ENCODE measurements at places on chromosomes 16 and 17.

- DNase-seq, result no peak
These were observed 55.6 kb upstream of the CIBAR2 start for GRCh38 chr16:85167589-85168537.

DNA sequence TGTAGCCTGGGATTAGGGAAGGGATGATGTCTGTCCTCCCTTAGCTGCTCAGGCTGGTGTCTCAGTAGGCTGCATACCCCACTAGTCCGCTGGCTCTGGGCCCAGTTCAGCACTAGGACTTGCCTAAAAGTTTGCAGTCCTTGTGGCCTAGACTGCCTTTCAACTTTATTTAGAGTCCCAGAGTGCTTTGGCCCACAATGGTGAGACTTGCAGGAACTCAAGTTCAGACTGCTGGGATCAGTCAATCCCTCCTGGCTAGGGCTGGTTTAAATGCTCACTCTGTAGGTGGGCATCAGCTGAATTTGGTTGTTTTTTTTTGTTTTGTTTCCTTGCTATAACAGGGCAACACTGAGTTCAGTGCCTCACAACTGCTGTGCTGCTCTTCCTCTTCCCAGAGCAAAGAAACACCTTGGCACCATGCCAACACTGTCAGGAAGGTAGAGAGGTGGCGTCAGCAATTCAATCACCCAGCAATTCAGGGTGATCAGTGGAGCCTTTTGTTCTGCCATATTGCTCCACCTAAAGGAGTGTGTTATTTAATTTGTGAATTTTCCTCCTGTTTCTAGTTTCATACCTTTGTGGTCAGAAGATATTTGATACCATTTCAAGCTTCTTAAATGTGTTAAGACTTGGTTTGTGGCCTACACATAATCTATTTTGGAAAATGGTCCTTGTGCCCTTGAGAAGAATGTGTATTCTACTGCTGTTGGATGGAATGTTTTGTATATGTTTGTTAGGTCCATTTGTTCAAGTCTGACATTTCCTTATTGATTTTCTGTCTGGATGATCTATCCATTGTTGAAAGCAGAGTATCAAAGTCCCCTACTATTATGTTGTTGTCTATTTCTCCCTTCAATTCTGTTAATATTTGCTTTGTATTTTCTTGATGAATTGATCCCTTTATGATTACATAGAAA lies 284.0 kb upstream of the PMFBP1 start:
- DNase-seq, result no peak

GRCh38 chr17:72580321-72581127 lies 459.7 kb downstream of the SOX9 start:
- no peak for DNase-seq

GRCh38 chr17:58326609-58327362 lies 1.8 kb downstream of the TSPOAP1 start:
- DNase-seq, result no peak

DNA sequence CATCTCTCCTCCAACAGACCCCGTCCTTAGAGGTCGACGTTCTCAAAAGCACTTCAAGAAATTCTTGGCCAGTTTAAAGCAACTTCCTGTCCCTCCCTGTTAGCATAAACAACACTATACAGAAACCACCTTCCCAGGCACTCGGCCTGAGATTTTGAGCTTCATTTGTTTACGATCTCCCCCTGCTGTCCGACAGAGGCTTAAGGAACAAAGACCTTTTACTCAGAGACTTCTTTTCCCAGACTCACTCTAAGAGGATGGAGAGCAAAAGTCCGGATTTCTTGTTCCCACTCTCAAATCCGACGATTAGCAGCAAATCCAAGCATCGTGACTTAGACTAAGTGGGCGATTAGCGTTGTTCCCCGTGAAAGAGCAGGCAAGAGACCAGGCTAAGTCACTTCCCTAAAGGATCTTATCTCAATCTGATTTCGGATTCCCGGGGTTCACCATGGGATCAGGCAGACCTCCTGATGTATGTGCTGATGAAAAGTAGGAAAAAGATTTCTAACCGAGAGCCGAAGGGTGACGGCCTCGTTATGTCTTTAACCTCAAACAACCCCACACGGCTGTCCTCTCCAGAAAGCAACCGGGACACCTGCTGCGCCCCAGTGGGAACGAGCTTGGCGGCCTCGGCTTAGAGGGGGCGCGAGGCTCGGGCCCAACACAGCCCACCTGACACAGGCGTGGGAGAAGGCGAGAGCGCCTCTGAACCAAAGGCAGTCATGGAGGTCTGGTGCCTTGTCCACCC lies 598 bp downstream of the INPP5K start:
- peak; percentile 65 for DNase-seq

DNA sequence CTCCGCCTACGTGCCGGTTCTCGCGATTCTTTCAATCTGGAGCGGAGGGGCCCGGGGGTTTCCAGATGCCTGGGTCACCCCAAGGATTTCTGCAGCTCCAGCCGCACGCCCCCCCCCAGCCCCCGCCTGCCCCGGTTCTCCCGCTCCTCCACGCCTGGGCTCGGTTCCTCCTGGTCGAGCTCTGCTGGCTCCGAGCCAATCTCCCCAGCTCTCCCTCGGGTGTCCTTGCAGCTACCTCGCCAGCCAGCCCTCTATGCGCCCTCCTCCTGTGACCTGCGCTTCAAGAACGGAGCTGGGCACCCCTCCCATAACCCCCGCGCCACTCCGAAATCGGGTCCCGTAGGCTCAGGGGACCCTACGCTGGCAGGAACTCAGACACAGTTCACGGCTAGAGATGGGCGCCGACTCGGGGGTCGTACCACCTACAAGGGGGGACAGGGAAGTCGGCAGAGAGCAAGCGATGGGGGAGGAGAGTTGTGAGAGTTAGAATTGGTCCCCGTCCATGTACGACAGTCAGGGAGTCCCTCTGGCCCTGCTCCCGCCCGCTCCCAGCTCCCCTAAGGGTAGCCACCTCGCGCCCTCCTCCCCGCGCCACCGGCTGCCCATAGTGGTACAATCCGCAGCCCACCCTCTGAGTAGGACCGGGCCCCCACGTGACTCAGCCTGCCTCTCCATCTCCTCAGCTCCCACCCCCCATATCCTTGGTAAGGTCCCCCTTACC lies 961 bp downstream of the FGF11 start:
- peak; percentile 72 for DNase-seq

DNA sequence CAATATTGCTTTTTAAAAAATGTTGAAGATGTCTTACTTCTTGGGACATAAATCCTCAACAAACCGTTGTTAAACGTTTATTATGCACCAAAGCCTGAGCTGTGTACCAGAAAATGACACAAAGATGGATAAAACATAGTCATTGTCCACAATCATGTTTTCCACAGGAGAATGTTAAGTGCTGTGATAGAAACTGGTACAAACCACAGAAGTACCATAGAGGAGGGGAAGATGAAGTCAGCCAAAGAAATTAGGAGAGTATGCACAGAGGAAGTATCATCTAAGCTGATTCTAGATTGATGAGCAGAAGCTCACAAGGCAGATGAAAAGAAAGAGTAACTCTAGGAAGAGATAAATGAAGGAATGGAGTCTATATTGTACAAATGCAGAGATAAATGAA lies 142.6 kb upstream of the HLF start:
- DNase-seq, result no peak

DNA sequence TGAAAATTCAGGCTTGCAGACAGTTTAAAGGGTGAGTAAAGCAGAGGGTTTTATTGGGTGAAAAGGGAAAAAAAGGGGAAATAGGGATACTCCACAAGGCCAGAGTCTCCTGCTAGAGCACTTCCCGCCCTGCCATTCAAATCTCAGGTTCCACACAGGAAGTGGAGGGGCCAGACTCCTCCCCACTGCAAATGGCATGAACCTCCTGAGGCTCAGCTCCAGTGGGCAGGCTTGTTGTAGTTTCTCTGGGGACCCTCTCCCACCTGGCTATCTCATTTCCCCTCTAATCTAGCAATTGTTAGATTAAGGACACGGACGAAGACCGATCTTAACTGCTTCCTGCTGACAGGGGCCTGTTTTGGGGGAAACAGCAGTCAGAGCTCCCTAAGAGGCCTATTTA lies 43.4 kb downstream of the TAOK1 start:
- DNase-seq, result no peak

DNA sequence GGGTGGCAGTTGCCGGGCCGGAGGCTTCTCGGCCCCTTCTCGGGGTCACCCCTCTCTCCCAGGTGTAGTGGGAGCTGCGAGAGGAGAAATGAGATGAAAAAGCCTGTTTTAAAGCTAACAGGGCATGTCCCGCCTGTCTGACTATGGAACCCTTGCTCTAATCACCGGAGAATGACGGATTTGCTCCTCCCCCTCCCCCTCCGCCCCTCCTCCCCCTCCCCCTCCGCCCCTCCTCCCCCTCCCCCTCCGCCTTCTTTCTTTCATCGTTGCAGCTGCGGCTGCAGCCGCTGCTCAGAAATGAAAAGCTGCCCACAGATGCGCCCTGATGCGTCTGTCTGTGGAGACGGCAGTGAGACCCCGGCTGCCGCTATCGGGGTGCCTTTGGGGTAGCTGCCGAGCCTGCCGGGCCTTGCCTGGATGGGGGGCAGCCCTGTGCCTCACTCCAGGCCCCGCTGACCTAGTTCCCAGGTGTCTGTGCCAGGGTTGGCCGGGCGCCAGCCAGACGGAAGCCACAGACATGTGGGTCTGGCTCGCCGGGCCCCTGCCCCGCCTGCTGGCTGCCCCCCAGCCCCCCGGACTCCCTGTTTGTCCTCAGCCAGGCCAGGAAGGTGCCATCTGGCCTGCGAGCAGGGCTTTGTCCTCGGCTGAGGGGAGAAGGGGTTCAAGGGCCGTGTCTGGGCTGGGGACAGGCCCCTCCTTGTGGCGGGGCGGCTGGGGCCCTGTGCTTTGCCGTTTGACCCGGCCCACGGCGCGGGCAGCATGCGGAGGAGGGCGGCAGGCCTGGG lies 37.7 kb downstream of the GINS2 start:
- DNase-seq, result no peak

DNA sequence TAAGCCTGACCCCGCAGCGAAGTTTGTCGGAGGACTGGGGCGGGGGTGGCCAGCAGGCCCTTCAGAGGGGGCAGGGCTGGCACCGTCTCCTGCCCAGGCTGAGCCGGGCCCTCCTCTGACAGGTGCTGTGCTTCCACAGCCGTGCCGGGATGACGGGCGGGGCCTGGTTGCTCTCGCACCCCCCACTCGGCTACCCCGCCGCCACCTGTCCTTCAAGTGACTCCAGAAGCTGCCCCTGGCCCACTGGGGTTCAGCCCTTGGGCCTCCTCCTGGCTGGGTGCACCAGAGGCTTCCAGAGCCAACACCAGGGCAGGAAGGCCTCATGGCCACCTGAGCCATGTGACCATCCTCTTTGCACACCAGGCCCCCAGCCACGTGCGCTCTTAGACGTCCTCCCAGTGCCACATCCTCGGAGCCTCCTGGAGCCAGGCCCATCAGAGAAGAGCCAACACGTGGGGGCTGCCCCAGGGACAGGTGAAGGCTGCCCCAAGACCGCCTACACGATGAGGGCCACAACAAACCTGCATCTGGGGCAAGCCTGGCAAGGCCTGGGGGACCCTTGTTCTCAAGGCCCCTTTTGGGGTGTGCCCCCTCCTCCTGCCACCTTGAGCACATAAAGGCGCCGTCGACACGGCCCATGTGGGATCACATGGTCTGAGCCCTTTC lies 7.2 kb downstream of the PDIA2 start:
- DNase-seq, result no peak

GRCh38 chr17:1762901-1763898 lies 1.3 kb downstream of the SERPINF1 start:
- DNase-seq, result peak; percentile 74

GRCh38 chr16:12126091-12126806 lies 149.7 kb downstream of the SNX29 start:
- DNase-seq, result no peak

GRCh38 chr16:21103941-21104860 lies 46.4 kb downstream of the DNAH3 start:
- DNase-seq, result no peak

DNA sequence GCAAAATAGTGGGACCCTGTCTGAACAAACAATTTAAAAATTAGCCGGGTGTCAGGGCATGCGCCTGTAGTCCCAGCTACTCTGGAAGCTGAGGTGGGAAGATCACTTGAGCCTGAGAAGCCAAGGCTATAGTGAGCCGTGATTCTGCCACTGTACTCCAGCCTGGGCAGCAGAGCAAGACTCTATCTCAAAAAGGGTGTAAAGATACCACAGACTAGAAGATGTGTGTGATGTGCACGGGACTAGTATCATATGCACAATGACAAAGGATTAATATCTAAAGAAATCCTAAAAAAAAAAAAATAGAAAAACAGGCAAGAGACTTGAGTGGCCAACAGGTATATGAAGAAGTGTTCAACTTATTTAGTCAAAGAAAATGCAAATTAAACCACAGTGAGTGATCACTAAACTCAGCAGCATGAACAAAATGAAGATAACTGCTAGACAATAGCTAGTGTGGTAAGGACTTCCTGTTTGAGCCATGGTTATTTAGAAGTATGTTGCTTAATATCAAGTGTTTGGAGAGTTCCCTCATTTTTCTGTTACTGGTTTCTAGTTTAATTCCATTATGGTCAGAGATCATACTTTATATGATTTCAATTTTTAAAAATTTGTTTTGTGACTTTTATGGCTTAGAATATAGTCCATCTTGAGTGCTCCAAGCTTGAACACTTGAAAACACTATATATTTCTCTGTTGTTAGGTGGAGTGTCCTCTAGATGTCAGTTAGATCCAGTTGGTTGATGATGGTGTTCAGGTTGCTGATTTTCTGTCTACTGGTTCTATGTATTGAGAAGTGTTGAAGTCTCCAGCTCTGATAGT lies 14.7 kb upstream of the SLX4 start:
- DNase-seq, result no peak

GRCh38 chr17:30225919-30226553 lies 9.5 kb downstream of the SLC6A4 start:
- no peak for DNase-seq

DNA sequence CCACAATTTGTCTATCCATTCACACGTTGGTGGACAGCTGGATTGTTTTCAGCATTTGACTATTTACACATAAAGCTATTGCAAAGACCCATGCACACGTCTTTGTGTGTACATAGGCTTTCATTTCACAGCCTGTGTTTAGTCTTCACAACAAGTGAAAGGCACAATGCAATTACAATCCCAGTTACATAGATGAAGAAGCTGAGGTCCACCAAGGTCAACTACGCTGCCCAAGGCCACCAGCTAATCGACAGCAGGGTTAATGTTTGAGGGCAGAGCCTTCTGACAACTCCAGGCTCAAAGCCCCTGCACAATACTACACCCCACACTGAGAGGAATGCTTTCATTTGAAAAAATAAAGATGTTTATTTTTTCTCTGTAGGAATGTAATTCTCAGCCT lies 93.6 kb upstream of the CDH13 start:
- DNase-seq, result no peak

DNA sequence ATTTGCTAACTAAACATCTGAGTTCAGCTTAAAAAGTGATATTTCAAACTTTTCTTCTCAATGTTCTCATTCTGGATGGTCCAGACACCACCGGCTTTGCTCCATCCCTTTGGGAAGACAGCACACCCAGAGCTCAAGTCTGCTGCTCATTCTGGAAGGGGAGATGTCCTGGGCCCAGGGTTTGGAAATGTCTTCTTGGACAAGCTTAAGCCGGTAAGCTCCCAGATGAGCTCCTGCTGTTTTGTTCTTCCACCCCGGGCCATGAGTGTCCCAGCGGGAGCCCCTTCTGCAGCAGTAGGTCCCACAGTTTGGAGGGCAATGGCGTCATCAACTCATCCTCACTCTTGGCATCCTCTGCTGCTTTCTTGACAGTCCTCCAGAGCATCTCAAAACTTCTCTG lies 105.2 kb downstream of the TMEM100 start:
- DNase-seq, result no peak

Measured in activated CD8-positive, alpha-beta memory T cell treated with anti-CD3 and anti-CD28 coated beads for 24 hours (primary cell).